GM19239 (cell line): ENCODE measurements at places on chromosomes 12 and 14.

DNA sequence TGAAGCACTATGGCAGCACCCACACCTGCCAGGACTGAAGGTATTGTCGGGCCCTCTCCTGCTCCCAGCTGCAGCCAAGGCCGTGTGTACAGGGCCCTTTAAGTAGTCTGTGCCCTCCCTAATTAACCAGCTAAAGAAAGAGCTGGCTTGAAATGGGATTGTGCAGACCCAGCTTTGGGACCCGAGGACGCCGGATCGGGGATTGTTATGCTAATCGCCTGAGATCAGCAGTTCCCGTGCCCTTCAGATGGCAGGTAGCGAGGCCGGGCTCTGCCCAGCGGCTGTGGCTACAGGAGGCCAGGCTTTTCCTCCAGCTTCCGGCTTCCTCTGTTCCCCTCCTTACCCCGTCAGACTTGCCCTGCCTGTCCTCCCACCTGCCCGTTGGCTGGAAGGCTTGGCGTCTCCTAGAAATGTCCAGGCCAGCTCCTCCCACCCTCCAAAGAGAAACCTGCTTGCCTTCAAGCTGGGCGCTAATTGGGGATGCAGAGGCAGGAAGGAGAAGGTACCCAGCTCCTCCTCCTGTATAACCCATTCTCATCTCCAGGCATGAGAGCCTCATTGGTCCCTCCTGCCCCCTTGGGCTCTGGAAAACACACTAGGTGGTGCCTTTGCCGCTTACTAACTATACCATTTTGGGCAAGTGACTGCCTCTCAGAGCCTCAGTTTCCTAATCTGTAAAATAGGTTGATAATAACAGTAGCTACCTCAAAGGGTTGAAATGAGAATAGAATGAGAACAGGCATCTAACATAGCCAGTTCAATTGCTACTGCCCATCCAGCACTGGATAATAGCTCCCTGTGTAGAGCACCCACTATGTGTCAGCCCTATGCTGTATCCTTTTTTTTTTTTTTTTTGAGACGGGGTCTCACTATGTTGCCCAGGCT lies 25.8 kb upstream of the MSI1 start:
- DNase-seq: no peak

DNA sequence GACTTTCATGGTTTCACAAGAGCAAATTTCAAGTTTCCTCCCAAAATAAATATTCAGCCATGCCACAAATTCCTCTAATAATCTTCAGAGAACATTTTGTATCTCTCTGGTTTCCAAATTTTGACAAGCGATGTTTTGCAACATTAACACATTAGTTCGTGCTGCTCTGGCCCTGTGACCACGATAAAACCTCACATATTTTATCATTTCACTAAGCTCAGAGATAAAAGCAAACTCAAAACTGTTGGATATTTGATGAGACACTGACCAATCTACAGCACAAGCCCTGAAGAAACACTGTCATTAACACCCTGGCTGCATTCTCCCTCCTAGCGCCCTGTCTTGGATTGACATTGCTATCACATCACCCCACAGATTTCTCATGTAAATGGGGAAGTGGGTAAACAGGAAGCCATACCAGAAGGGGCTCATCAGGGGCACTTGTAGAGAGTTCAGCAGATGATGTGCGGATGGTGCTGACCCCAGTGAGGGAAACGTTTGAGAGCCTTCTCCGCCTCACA lies 264.3 kb downstream of the PRKD1 start:
- DNase-seq: no peak

DNA sequence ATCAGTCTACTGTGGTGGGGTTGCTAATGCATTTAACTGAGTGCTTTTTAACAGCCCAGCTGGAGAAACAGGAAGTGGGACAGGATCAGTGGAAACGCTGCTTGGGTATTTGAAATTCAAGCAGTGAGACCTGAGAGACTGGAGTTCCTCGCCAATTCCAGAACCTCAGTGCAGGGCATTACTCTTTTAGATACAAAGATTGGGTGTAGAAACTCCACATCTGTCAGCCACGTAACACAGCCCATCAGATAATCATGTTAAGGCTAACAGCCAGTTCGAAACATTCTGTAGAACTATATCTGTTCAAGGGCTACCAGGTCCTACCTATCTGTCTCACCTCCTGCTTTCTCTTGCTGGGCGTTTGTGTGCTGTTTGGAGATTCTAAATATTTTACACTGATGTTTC lies 45.5 kb downstream of the RAD52 start:
- DNase-seq: no peak

DNA sequence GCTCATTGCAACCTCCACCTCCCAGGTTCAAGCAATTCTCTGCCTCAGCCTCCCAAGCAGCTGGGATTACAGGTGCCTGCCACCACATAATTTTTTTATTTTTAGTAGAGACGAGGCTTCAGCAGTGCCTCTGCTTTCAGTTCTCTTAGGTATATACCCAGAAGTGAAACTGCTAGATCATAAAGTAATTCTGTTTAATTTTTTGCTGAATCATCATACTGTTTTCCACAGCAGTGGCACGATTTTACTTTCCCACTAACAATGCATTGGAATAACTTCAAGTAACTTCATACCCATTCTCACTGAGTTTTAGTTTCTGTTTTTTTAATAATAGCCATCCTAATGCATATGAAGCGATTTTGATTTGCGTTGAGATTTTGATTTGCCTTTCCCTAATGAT lies 148.0 kb upstream of the G2E3 start:
- no peak for DNase-seq

- no peak for DNase-seq
Observed at GRCh38 chr12:92463171-92463570, 239.6 kb upstream of the PLEKHG7 start.

GRCh38 chr12:82698708-82699564 lies 12.2 kb downstream of the TMTC2 start:
- DNase-seq: no peak

DNA sequence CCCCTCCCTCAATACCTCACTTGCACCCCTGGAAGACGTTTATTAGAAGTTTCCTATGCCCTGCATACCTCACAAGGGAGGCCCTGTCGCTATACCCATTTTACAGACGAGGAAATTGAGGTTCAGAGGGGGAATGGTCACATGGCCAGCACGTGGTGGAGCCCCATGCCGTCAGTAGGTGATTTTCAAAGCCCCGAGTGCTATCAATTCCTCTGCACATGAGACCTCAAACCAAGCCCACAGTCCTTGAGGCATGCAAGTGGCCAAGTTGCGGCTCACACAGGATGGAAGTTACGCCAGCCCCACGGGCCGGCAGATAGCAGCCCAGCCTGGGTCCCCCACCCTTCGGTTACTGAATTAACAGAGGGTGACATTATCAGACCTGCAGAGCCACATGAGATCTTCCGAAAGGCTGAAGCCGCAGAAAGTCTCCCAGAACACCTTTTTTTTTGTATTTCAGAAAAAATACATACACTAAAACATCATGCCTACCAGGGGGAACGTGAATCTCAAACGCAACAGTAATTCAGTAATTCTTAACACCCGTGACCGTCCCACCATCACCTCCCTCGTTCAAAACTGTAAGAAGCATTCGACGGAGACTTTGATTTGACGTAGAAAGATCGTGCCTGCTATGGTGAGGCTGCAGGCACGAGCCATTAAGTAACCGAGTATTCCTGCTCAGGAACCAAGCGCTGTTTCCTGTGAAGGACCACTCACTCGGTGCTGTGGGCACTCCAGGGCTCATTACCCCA lies 129.0 kb downstream of the RFLNA start:
- DNase-seq: no peak

DNA sequence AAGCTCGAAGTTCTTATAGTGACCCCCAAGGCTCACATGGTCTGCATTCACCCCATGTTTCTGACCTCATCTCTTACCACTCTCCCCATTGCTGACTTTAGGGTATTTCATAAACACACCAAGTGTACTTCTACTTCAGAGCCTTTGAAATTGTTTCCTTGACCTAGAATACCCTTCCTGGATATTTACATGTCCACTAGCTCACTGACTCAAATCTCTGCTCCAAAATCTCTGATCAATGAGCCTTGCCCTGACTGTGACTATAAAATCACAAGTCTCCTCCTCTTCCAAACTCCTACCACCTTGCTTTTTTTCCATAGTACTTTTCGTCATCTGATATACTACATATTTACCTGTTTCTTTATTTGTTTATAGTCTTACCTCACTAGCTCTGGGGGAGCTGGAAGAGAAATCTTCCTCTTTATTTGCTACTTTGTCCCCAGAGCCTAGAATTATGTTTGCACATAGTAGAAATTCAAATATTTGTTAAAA lies 105.1 kb downstream of the RMST start:
- DNase-seq: no peak

DNA sequence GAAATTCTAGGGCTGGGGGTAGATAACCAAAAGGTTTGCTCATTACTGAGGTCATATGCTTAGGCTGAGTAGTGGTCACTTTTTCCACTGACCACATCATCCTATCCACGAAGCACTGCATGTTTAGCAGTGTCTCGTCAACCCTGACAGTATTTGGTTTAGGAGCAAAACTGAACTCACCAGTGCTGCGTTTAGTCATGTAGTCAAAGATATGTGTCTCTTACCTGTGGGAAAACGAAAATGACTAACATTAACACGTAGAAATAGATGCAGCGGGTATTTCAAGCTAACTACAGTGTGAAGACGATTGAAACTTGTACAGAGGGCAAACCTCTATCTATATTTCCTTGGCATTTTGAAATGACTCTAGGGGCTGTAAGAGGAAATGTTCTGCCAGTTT lies 34.6 kb downstream of the MTHFD1 start:
- no peak for DNase-seq
